ENCODE measurements at places on chromosomes 2 and 18.

GRCh38 chr2:98800330-98801064, 69.6 kb upstream of the MGAT4A start:
- DNase-seq, result no peak

GRCh38 chr2:117555965-117556364, 258.5 kb upstream of the DDX18 start:
- DNase-seq, result no peak

DNA sequence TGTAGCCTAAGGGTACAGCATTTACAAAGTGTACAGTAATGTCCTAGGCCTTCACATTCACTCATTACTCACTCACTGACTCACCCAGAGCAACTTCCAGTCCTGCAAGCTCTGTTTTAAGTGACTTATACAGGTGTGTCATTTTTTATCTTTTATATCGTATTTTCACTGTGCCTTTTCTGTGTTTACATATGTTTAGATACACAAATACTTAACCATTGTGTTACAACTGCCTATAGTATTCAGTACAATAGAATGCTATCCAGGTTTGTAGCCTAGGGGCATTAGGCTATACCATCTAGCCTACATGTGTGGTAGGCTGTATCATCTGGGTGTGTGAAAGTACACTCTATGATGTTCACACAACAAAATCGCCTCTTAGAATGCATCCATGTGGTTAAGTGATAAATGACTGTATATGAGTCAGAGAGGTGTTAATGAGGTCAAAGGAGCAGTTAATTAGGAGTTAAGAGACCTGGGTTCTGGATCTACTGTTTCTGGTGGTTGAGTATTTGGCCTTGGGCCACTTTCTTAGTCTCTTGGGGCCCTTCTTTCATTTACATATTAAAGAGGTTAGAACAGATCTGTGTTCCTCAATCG, 149.1 kb downstream of the GREB1L start:
- DNase-seq, result no peak

DNA sequence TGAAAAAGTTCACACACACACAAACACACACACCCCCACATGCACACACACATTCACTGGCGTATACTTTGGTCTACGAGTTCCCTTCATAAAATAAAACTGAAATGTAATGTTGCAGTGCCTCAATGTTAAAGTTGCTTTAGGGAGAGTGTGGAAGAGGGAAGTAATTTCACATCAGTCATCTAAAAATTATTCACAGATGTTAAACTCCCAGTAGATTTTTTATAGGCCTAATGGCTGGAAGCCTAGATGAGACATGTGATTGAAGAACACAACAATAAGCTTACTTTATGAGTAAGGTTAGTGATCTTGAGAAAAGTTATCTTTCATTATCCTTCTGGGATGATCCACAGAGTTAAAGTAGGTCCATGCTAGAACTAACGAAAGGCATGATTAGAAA, 506.7 kb upstream of the CNTNAP5 start:
- no peak for DNase-seq

GRCh38 chr2:197982565-197982964, 178.2 kb downstream of the PLCL1 start:
- no peak for DNase-seq

- no peak for DNase-seq
Measured at GRCh38 chr2:16203691-16204090, 263.3 kb downstream of the MYCN start.

- DNase-seq, result no peak
Measured at GRCh38 chr2:75211266-75211770, 12.0 kb upstream of the TACR1 start.

Measured in GM03348 (cell line).